ENCODE measurements at places on chromosomes 1 and 21. TPM values are rescaled to one million over a fixed set of nuclear protein-coding genes. Genes with fewer than 3 reads are reported as not detected.

RIT1 gene
- 51.5 TPM for total RNA-seq

BSND gene
- total RNA-seq: not detected

SLC50A1 gene
- total RNA-seq: 30.6 TPM

ASB17 gene
- not detected for total RNA-seq

MAN1C1 gene
- 0.65 TPM for total RNA-seq

WNT2B gene
- 3.0 TPM for total RNA-seq

HAO2 gene
- not detected for total RNA-seq

CLIC6 gene
- not detected for total RNA-seq

SLAMF9 gene
- total RNA-seq: 0.09 TPM

PCP4L1 gene
- not detected for total RNA-seq

DNAJC8 gene
- total RNA-seq: 55.5 TPM

Data from smooth muscle cell of the umbilical artery (primary cell).